Stimulated activated CD4-positive, alpha-beta T cell treated with anti-CD3 and anti-CD28 coated beads, Interleukin-2, amount 100 ng/mL, for 48 hours (primary cell): ENCODE measurements at places on chromosomes 12 and 14.

- no peak for DNase-seq
Observed at GRCh38 chr14:96583569-96584041, 81.4 kb downstream of the PAPOLA start.

- DNase-seq, result peak; percentile 14
Observed at GRCh38 chr12:123971770-123972456, 718 bp downstream of the CCDC92 start.

- DNase-seq, result no peak
Observed at GRCh38 chr14:68874746-68875155, 81.9 kb upstream of the ZFP36L1 start.

DNA sequence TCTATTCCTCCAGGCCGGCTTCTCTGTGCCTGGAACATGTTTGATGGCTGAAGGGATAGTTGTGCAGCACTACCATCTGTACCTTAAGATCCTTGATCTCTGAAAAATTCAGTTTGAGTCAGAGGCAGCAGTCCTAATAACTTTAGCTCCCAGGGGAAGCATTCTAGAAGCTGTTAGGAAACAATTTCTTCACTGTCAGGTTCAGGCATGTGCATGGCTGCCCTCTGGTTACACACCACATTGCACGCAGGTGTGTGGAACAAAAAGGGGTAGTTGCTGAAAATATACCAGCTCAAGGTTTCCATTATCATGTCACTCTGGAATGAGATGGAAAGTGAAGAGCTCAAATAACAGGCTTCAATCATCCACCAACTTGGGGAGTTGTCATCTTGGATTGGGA lies 80.1 kb downstream of the CHST11 start:
- no peak for DNase-seq

GRCh38 chr14:105600939-105601359 lies 74.6 kb downstream of the TMEM121 start:
- no peak for DNase-seq

DNA sequence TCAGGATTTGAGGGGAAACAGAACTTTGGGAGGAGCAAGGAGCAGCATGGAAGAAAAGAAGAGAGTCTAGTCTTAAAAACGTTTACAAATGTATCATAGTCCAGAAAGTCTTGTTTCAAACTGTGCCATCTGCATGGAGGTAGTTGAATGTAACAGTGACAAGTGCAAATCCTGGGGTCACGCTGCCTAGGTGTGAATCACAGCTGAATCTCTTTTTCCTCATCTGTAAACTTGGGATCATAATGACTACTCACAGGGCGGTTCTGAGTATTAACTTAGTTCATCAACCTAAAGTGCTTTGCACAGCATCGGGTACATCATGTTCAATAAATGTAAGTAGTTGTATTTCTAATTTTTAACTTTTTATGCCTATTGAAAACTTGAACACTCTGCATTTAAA lies 208.5 kb downstream of the CHST11 start:
- DNase-seq, result no peak

DNA sequence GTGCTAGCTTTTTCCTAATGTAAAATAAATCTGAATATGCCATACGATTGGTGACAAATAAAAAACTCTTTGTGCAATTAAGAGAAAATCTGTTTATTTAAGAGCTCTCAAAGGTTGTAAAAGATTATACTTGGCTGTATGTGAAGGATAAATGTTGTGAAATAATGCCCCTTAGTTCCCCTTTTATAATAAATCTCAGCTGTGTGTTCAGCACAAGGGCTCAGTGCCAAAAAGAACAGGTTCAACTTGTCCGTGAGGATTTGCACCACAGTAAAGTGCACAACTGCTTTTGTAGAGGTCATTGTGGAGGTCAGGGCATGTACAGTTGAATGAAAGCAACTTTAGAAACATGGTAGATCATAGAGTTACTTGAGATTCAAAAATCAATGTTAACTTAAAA lies 118.6 kb downstream of the TRMT5 start:
- no peak for DNase-seq

DNA sequence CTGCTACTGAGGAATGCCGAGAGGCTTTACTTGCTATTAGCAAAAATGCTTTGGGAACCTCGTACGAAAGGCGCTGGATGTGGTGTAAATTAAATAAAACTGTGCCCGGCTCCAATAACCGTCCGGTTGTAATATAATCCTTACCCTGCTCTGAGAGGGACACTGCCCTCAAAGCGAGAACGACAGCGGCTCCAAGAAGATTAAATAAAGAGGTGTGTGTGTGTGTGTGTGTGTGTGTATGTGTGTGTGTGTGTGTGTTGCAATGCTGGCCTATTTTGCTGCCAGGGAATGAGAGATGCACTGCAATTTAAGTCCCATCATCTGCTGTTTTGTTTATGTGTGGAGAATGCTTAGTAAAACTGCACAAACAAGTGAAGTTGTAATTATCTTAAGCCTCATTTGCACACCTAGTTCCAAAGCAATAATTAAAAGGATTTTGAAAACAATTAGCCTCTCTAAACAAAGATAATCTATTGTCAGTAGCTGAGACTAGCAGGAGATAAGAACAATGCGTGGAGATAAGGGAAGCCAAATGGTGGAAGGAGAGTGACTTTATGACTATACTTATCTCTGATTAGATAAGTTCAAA lies 1.2 kb upstream of the SIX1 start:
- DNase-seq, result no peak

DNA sequence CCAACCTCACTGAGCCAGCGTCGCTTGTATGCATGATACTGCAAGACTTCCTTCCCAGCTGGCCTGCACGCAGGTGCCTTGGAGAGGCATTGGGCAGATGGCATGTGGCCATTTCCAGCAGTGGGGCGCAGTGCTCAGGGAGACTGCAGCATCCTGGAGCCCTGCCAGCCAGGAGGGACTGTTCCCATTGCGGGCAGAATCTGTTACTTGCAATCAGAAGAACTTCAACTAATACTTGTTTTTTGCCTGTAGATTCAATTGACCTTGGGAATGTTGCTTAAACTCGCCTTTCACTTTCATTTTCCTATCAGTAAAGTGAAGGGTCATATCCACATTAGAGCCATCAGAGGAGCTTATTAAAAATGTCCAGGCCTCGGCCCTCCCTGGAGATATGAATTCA lies 29.8 kb downstream of the ANKRD9 start:
- no peak for DNase-seq

DNA sequence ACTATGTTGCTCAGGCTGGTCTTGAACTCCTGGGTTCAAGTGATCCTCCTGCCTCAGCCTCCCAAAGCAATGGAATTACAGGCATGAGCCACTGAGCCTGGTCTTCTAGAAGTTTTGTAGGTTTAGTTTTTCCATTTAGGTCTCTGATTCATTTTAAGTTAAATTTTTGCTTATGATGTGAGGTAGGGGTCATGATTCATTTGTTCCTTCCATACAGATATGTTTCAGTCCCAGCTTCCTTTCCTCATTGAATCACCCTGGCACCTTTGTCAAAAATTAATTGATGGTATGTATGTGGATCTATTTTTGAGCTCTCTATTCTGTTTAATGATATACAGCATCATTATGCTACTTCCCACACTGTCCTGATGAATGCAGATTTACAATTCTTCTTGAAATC lies 25.6 kb upstream of the CABP1 start:
- DNase-seq, result no peak

GRCh38 chr12:64025174-64025958 lies 180.9 kb downstream of the SRGAP1 start:
- DNase-seq, result no peak

- DNase-seq, result no peak
Observed at GRCh38 chr12:65492998-65493912, 214.8 kb downstream of the MSRB3 start.

- no peak for DNase-seq
Observed at GRCh38 chr12:129700036-129700435, 203.8 kb downstream of the TMEM132D start.

- no peak for DNase-seq
Observed at GRCh38 chr12:1852076-1852475, 31.7 kb downstream of the LRTM2 start.

GRCh38 chr14:96881713-96882112 lies 84.5 kb downstream of the VRK1 start:
- DNase-seq, result no peak

DNA sequence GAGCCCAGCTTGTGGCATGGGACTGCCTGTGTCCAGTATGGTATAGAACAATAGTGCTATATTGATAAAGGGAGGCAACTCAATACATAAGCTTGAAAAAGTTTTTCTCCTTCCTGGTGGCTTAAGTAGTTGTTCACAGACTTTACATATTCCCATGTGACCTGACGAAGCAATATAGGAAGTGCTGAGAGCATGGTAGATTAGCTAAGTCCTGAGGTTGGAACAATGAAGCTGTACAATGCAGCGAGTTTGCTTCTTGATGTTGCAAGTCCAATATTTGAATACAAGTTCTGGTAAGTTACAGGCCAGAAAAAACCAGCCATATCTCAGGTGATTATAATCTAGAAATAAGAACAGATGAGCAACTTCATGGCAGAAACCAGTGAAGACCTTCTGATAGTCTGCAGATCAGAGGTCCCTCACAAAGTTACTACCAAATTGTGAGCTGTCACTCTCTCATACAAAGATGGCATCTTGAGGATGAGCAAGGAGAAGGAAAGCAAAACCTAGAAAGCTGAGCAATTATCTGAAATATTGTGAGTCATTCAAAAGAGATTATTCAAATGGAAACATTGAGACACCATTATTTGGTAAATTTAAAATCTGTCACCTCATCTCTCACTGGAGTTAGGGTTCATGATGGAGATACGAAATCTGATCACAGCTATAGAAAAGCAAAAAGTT lies 72.9 kb upstream of the BTG1 start:
- no peak for DNase-seq

GRCh38 chr12:92989715-92990484 lies 60.8 kb upstream of the EEA1 start:
- DNase-seq, result peak; percentile 15

DNA sequence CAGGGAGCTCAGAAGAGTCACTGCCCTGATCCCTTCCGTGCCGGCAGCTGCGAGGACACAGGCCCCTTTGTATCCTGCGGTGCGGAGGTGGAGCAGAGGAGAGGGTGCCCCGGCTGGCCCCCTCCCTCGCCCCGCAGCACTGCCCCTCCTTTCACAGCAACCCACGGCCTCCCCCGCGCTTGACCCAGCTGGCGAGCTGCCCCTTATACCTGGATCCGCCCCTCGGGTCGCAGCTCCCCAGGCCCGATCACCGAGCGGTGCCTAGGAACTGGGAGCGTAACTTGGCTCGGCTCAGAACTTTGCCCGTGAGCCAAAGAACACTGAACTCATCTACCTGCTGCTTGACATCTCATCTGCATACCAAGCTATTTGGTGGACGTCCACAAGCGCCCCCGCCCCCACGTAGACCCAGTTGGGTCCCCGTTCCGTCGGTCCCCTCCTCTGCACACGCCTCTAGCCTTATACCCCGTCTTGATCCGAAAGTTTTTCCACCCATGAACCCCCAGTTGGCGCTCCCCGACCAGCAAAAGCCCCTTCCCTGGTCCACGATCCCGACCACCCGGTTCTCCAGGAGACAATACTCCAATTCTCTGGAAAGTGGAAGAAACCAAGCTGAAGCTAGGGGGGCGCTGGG lies 697 bp upstream of the DNAJC14 start:
- no peak for DNase-seq

DNA sequence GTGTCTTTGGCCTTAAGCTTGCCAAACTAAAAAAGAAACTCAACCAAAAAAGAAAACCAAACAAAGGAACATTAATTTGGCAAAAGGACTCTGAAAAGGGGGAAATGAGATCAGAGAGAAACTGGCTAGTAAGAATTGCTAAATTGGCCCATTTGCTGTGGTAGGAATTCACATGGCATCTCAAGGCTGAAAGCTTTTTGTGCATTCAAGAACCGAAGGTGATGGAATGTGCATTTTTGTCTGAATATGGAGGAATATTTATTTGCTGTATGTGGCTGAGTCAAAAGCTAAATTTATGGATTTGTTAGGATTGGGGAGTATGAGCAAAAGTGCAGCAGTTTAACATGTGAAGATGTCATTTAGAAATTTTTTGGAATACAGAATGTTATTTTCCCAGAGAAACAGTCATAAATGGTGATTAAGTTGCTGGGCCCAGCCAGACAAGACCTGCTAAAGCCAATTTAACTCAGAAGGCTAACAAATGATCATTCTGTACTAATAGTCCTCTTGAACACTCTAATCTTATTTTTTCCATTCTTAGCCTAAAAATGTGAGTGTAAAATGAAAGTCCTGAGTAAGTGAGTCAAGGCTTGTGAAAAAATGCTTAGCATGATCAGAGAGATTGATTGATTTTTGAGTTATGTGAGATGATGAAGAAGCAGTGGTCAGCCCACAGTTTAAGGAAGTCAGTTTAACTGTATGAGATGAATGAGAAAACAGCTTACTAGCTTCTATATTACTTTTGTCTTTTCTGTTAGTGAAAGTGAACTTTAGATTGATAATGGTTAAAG lies 94.1 kb downstream of the ANO6 start:
- no peak for DNase-seq
